ENCODE measurements at places on chromosomes 7 and 10.

DNA sequence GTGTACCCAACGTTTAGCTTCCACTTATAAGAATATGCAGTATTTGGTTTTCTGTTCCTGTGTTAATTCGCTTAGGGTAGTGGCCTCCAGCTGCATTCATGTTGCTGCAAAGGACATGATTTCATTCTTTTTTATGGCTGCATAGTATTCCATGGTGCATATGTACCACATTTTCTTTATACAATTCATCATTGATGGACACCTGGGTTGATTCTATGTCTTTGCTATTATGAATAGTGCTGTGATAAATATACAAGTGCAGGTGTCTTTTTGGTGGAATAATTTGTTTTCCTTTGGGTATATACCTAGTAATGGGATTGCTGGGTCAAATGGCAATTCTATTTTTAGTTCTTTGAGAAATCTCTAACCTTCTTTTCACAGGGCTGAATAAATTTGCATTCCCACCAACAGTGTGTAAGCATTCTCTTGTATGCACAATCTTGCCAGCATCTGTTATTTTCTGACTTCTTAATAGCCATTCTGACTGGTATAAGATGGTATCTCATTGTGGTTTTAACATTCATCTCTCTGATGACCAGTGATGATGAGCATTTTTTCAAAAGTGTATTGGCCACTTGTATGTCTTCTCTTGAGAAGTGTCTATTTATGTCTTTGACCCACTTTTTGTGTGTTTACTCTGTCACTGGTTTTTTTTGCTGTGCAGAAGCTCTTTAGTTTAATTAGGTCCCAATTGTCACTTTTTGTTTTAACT lies 72.5 kb upstream of the CC2D2B start:
- no peak for DNase-seq

GRCh38 chr7:98619450-98620321 lies 2.6 kb downstream of the NPTX2 start:
- DNase-seq = no peak

- no peak for DNase-seq
Measured at GRCh38 chr10:77286531-77287508, 350.8 kb downstream of the KCNMA1 start.

DNA sequence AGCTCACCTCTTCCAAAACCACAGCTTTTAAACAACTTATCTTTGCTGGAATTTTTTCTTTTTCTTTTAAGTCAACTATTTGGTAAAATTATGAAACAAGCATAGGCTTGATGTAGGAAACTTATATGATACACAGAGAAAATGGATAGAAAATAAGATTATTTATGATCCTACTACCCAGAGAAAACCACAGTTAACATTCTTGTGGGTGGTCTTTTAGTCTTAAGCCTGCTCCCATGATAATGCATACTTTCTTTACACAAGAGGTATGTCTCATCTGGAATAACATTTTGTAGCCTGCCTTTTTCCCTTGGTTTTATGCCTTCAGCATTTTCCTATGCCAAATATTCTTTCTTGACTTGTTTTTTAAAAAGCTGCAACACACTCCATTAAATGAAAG lies 21.4 kb downstream of the PLPP4 start:
- no peak for DNase-seq

GRCh38 chr10:113683300-113683699 lies 3.6 kb downstream of the CASP7 start:
- no peak for DNase-seq

GRCh38 chr10:28984431-28984830 lies 304.4 kb upstream of the LYZL1 start:
- DNase-seq = peak; percentile 75

- no peak for DNase-seq
Measured at GRCh38 chr7:44911911-44912310, 26.6 kb upstream of the PURB start.

Data from epithelial cell of esophagus (primary cell).